ENCODE measurements at places on chromosomes 2 and 18.

DNA sequence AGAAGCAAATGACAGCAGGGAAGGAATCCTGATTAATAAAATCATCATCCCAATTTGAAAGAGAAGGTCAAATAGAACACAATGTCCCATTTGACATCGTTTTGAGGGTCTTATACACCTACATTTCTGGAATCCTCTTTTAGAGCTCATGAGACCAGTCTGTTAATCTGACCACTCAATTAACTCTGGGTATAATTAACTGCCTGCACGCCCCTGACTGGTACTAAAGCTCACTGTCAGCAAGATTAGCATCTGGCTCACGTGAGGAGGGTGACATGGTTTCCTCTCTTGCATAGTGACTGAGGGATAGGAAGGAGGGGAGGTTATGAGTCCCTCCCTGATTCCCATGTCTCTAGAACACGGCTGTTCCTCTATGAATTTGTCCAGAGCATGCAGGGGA lies 124.3 kb downstream of the ICOS start:
- peak; percentile 21 for DNase-seq

DNA sequence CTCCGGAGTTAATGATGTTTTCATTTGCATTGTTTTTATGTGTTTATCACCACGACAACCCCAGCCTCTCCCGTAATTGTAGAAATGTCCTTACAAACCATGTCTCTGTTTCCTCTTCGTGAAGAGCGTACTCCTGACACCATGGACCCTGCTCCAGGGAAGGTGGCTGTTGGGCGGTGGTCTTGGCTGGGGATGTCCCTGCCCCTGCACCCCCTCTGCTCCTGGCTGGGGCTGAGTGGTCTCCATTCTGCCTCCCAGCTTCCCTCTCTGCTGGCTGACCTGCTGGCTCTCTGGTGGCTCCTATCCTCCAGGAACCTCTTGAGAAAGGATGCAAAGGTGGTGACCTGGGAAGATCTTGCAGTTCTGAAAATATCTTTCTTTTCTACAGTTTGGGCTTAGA lies 81.1 kb downstream of the ASB1 start:
- no peak for DNase-seq

- DNase-seq, result no peak
Observed at GRCh38 chr18:57533868-57534510, 52.5 kb downstream of the FECH start.

DNA sequence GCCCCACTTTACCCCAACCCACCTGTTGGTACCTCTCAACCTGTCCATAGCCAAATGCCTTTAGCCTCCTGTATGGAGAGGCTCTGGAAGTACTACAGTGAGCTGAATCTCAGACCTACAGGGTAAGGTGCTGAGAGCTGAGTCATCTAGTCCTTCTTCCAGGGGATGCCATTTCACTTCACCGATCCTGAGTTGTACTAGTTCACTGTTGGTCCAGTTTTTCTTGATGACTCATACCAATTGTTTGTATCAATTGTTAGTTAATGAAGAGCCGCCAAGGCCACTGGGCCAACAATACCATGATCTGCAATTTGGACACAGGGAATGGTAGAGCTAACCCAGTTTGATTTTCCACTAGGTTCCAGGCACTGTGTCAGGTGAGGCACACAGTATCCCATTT lies 257.0 kb downstream of the CLIP4 start:
- DNase-seq, result no peak

DNA sequence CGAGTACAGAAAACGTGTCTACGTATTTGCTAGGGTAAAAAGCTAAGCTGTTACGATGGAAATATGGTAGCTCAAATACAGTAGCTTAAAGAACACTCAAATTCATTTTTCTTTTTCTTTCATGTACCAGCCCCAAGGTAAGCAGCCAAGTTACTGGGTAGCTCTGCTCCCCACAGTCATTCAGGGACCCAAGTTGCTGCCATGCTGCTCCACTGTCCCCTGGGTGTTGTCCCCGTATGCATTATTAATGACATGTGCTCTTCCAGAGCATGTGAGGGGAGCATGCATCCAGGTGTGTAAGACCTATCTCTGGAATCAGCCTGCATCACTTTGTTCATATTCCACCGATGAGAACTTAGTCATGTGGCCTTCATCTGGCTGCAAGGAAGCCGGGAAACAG lies 105.1 kb upstream of the SP3 start:
- no peak for DNase-seq

- DNase-seq, result no peak
Observed at GRCh38 chr2:176769499-176770370, 442.9 kb upstream of the HNRNPA3 start.

DNA sequence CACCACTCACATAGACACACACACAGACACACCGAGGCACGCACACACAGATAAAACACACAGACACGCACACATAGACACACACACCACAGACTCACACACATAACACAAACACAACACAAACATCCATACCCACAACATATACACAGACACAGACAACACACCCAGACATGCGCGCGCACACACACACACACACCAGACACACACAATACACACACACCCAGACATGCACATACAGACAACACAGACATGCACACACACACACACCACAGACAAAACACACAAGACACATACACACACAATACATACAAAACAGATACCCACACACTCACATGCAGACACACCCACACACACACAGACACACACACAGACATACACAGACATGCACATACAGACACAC lies 95.4 kb upstream of the SMAD7 start:
- DNase-seq, result no peak

- DNase-seq, result no peak
Observed at GRCh38 chr18:27787547-27787946, 389.4 kb downstream of the CDH2 start.

- DNase-seq, result no peak
Observed at GRCh38 chr18:413233-413632, 87.3 kb downstream of the COLEC12 start.

GRCh38 chr18:74571895-74572680 lies 25.6 kb upstream of the ZNF407 start:
- no peak for DNase-seq

GRCh38 chr2:80149991-80150390 lies 154.6 kb downstream of the LRRTM1 start:
- no peak for DNase-seq

DNA sequence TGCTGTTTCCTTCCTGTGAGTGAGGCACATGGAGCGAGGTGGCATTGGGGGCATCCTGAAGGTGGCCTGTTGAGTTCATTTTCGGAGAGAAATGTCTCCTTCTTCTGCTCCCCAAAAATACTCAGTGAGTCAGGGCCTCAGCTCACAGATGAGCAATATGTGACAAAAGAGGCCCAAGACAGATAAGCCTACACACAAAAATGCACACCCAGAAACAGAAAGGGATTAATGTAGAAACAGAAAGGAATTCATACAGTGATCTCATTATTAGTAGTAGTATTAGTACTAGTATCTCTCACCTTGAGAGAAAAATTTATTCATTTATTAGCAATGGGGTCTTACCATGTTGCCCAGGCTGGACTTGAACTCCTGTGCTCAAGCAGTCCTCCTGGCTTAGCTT lies 5.1 kb downstream of the GPR75 start:
- no peak for DNase-seq

DNA sequence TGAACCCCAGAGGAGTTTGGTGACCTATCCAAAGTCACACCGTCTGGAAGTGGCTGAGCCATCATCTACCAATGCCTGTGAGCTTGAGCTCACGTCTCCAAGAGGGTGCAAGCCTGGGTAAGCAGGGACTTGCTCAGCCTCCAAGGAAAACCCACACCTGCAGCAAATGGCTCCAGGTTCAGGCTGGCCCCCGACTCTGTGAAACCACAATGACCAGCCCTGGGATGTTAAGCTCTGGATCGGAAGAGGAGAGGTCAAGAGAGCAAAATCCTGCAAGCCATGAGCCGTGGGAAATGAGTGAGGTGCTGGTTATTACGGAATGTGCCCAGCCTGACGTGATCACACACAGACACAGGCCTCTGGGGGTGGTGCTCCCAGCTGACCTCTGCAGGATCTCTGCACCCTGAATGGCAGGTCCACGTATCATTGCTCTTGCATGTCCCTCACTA lies 94.1 kb upstream of the OTOS start:
- no peak for DNase-seq

DNA sequence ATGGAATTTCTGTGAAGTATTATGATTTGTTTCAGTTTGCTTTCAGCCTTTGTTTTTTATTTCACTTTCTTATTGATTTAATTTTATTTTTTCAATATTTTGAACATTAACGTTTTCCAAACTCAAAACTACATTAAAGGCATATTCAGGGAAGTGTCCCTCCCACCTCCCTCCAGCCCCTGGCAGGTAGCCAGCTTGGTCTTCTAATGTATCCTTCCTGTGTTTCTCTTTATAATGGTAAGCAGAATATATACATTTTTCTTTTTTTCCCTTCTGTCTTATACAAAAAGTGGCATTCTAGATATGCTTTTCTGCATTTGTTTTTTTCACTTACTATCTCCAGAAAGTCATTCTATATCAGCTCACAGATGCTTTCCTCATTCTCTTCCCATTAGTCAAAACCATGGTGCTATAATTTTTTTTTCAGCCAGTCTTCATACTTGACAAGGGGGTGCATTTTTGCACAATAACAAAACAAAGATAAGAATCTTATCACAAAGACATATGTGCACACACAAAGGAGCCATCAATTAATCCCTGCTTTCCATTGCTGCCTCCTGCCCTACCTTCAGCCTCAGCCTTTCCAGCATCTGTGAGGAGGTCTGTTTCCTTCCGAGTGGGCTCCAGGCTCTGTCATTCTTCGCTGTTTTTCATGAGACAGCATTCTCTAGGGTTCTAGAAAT lies 33.7 kb upstream of the TMEM177 start:
- DNase-seq, result no peak

DNA sequence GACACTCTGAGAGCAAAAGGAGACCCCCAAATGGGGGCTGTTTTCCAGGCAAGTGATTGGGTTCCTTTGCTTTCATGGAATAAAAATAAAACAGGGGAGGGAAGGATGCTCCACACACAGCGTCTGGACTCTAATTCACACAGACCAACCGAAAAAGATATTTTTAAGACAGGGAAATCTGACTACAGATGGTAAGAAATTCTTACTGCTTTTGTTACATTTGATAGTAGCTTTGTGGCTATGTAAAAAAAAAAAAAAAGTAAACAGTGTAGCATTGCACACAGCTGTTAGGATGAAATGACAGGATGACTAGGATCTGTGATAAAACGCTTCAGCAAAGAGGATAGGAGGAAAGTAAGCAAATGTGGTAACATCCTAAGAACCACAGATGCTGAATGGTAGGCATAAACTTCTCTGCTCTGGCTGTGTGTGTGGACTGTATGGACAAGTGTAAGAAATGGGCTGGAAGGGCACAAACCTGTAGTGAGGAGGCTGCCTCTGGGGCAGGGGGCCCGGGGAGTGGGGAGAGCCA lies 207.6 kb downstream of the ANAPC1 start:
- no peak for DNase-seq

GRCh38 chr2:232809349-232810124 lies 33.2 kb upstream of the KCNJ13 start:
- no peak for DNase-seq

- no peak for DNase-seq
Observed at GRCh38 chr2:193690572-193690971, 1495.8 kb upstream of the TMEFF2 start.

DNA sequence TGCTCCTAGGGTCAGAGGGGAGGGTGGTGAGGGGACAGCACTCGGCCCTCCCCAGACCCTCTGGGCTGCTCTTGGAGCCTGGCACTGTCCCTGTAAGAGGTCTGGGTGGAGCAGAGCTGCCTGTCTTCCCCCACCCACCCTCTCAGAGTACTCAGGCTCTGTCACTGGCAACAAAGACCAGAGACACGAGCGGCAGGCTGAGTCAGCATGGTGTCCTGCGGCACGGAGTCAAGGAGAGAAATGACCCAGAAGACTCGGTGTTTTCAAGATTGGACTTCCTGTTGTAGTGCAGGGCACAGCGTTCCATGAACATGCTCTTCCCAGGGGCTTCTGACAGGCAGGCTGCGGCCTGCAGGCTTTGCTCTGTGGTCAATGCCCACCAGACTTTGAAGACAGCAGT lies 19.9 kb downstream of the SIGLEC15 start:
- no peak for DNase-seq

- DNase-seq, result no peak
Observed at GRCh38 chr2:191612496-191612895, 65.4 kb upstream of the NABP1 start.

- no peak for DNase-seq
Observed at GRCh38 chr2:190927301-190927700, 46.7 kb downstream of the GLS start.

DNA sequence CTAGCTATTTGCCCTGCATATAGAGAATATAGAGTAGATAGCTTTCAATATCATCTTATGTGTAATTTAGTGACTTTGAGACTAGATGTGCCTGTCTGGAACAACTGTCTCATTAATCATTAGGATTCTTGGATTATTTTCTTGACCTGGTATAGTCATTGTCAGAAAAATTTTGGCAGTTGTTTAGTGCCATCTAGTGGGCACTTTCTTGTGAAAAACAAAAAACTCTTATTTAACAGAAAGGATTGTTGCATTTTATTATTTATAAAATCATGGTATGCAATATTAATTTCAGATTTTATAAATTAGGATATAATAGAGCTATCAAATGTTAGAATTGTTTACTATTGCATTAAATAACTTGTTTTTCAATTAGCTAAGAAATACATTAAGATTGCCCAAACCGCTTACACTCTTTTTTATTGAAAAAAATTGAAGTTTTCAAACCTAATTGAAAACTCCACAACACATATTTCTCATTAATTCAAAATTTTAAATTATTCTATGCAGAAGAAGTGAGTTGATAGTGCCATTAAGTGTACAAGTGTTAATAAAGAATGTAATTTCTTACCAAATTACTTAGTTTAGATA lies 80.3 kb downstream of the DYNAP start:
- no peak for DNase-seq

DNA sequence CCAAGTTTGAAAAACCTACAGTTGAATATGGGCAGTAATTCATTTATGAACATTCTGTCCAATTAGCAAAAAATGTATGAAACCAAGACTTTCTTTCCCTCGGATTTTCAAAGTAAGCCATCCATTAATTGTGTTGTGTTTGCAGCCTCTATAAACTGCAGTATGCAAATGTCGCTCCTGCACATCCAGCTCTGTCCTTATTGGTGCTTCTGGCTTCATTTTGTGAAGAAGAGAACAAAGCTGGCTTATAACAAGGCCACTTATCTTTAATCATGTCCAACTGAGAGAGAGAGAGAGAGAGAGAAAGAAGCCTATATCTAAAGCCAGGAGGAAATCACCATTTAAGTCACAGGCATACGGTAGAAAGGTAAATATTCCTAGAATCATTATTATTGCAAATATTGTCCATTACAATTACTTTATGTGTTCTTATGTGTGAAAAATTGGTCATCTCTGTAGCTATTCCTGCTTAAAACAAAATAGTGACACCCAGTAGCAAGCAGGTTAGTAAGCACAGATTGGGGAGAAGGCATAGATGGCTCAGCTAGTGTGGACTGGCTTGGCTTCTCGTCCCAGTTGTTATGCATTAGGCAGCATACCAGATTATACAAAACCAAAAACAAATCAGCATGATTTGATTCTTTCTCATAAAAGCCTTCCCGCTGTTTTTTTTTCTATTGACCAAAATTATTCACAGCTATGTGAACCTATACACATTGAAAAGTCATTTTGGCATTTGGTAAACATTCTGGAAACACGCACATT lies 726.4 kb upstream of the SOX11 start:
- DNase-seq, result no peak

- no peak for DNase-seq
Observed at GRCh38 chr18:77177009-77177408, 44.4 kb upstream of the MBP start.

- no peak for DNase-seq
Observed at GRCh38 chr18:5510135-5510846, 33.5 kb downstream of the EPB41L3 start.

- no peak for DNase-seq
Observed at GRCh38 chr2:202091476-202091875, 18.4 kb downstream of the KIAA2012 start.
